ENCODE measurements at places on chromosomes 3 and 15. TPM values are rescaled to one million over a fixed set of nuclear protein-coding genes. Genes with fewer than 3 reads are reported as not detected.
A peak's percentile ranks its signal among the peaks of the same experiment; 100 is the strongest.

GRCh38 chr3:108320746-108321350 is 24.5 kb downstream of the HHLA2 start:
- DNase-seq: peak; percentile 44

DNA sequence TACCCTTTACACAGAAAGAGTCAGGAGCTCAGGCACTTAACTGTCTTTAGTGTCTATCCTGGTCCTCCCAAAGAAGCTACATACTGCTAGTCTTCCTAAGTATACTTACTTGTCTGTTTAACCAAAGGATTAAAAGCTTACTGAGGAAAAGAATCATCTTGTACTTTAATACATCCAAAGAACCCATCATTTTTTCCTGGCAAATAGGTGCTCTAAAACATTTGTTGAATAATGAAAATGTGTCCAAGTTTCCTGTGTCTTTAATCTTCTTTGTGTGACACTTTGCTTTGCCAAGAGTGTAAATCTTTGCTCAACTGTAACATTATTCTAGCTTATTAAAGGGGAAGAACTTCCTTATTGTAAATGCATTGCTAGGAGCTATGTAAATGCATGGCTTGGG is 519.2 kb downstream of the OTOL1 start:
- DNase-seq: no peak

DNA sequence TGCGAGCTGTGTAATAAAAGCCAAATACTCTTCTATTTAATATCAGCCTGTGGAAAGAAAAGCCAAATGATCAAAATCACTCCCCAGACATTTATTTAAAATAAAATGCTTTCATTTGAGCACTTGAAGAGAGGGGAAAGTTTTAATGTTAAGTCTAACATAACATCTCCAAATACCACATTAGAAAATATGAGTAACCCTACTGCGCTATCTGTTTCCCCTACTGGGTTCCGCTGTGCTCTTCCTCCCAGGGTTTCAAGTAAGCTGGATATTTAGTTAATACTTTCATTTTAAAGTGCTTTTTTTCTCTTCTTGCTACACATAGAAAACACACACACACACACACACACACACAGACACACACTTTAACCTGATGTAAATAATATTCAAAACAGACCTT is 6.7 kb upstream of the VGLL4 start:
- DNase-seq: no peak

DNA sequence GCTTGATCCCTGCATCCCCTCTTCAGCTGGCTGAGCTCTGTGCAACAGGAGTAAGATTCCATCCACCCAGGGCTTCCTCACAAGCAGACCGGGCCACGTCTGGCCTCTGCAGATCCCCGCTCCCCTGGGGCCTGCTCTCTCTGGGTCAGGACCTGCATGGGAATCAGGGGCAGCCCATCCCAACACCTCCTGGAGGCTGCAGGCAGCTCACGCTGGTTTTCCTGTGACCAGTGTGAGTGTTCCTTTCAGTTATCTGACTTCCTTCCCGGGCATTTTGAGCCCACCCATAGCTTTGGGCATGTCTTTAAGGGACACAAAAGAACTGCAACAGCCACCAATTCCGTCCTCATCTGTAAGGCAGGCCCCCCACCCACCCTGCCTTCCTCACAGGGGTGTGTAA is 16.3 kb downstream of the NUP210 start:
- no peak for DNase-seq

GOLGA6L9 gene
- polyA plus RNA-seq: 10.0 TPM

DNA sequence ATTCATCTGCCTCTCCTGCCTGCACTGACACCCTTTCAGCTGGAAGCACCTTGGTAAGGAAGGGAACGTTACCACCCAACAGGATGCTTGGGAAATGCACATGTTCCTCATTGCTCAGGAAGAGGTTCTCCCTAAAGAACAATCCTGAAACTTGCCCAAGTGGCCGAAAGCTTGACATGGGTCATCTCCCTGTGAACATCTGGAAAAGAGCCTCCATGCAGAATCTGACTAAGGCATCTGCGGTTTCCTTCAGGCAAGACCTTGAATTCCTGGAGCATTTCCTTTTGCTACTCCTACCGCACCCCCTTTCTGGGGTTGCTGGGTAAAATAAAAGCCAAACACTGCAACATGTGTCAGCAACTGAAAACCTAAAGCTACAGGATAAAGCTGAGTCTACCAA is 68.7 kb upstream of the SNRK start:
- DNase-seq: no peak

DNA sequence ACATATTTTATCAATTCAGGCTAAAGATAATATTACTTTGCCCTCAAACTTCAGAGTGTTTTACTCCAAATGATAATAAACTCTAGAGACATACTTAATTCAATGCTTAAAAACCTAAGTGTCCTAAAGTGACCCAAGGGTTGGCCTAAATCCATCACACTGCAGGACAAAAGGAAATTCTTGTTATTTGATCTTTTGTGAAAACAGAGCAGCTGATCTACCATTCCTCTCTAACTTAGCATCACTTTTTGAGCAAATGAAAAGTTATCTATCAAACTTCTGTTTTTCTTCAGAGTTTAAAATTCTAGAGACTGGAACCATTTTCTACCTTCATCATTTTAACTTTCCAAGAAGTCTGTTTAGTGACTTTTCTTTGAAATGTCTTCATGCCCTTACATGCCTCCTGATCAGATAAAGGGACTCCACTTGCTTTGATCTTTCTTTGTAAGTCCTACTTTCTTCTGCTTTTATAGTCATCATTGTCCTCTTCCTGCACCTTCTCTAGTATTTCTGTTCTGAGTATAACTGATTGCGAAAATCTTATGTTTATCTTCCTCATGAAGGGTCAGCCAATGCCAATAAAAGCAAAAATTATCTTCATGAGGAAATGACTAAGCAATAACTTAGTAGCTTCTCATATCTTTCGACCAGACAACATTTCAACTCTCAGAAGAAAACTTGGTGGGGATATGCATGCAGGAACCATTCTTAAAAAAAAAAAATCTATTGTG is 378.7 kb upstream of the TGFBR2 start:
- no peak for DNase-seq

DNA sequence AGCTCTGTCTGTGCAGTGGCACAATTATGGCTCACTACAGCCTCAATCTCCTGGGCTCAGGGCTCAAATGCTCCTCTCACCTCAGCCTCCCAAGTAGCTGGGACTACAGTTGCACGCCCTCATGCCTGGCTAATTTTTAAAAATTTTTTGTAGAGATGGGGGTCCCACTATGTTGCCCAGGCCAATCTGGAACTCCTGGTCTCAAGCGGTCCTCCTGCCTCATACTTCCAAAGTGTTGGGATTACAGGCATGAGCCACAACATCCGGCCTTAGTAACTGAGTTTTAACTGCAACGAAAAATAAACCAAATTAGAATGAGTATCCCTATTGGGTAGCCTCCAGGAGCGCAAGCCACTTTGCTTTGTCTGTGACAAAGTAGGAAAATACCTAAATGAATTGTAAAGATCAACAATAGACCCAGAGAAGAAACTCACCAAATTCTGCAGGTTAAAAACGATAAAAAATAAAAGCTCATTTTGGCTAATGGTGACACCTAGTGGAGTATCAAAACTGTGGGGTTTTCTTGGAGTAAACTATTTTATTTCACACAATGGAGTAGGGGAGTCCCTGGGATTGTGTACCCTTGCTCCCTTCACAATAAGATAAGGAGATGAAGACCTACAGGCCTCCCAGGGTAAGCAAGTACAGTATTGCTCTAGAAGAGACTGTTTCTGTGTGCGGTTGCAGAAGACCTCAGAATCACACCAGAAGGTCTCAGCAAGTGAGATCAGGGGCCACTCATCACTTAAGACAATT is 21.0 kb upstream of the CA12 start:
- no peak for DNase-seq

ERICH6 gene
- polyA plus RNA-seq: not detected

SLC22A13 gene
- not detected for polyA plus RNA-seq

TRIM42 gene
- not detected for polyA plus RNA-seq

DNA sequence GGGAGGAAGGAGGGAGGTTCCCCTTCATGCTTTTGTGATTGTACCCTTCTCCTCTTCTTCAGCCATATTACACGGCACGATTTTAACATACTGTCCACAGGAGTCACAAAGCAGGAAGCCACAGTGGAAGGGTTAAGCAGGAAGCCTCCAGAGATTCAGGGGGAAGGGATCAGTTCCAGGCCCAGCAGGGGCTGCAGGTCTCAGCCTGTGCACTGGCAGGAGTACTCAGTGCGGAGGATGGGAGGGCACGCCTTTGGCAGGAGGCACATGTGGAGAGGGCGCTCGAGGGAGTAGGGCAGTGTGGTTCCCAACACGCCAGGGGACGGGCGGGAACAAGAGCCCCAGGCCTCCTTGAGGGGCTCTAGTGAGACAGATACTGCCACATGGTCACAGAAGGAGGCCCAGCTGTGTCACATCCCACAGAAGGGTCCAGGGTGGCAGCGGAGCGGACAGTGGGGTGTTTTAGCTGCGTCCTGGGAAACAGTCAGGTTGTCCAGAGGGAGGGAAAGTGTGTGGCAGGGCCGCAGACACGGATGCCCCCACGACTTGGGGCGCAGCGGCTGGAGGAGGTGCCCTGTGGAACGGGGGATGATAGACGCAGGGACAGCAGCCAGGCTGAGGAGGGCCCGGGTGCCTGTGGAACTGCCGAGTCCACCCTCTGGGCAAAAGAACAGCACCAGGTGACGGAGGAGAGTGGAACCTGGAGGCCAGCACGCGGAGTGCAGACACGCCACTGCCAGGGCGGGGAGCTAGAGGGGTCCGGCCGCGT is 77.5 kb downstream of the CHSY1 start:
- DNase-seq: no peak

GPR160 gene
- polyA plus RNA-seq: 43.8 TPM

GRCh38 chr3:65880350-65880749 is 158.4 kb downstream of the MAGI1 start:
- DNase-seq: no peak

DNA sequence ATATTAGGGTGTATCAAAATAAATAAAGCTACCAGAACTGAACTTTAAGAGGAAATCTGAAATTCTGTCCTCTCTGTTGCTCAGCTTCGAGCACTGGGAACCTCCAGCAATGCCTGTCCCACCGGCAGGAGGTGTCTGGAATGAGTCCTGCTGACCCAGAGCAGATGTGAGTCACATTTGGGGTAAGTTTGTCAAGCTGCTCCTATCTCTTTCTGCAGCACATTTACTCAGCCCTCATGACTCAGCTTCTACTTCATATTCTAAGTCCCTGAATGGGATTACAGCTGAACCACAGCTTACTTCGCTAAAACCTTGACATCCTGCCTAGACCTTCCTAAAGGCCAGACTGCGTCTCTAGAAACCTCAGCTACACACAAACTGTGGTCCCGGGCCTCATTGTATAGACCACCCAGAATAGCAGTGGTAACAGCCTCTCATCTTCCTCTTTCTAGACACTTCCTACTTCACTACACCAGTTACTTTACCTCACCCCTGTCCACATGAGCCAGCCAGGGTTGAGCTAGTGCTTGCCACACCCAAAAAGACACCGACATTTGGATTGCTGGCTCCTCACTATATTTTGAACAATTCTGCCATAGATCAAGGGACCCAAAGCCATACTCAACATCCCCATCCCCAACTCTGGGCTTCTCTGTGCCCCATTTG is 109.6 kb upstream of the TMCO5A start:
- DNase-seq: peak; percentile 3

CNTN3 gene
- 1.3 TPM for polyA plus RNA-seq
